ENCODE measurements at places on chromosomes 13 and 19.

DNA sequence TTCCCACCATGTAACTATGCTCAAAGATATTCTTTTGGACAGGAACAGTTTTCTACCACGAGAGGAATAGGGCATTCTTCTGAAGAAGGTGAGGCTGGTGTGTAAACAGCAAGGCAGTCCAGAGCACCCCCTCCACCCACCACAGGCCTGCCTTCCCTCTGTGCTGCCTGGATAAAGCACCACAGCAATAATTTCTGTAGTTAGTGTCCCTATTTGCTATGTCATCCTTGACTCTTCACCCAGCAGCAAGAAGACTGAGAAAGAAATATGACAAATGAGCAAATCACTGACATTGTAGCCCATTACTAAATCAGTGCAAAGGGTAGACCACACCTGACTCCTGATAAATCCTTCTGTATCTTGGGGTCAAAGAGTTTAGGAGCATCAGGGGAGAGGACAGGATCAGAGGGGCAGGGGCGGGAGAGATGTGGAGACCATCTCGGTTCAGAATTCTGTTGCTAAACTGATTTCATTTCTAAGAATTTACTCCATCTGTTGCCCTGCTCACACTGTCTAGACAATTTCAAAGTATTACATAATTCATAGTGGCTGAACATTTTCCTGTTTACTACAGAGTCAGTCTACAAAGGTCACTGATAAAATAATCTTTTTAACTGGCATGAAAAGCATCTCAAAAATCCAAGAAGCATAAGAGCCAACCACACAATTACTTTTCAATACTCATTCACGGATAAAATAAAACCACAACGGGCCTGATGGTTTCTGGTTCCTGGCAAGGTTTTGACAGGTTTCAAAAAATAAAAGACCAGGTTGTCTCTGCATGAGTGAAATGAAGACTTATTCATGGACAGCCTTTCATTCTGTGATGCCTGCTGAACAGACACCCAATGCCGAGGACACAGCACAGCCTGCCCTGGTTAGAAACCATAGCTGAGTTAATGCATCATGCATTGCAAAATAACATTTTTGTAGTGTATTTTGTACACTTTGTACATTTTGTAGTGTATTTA lies 88.4 kb upstream of the IRS2 start:
- peak; percentile 8 for DNase-seq

GRCh38 chr13:30088312-30088855 lies 219.0 kb downstream of the KATNAL1 start:
- no peak for DNase-seq

DNA sequence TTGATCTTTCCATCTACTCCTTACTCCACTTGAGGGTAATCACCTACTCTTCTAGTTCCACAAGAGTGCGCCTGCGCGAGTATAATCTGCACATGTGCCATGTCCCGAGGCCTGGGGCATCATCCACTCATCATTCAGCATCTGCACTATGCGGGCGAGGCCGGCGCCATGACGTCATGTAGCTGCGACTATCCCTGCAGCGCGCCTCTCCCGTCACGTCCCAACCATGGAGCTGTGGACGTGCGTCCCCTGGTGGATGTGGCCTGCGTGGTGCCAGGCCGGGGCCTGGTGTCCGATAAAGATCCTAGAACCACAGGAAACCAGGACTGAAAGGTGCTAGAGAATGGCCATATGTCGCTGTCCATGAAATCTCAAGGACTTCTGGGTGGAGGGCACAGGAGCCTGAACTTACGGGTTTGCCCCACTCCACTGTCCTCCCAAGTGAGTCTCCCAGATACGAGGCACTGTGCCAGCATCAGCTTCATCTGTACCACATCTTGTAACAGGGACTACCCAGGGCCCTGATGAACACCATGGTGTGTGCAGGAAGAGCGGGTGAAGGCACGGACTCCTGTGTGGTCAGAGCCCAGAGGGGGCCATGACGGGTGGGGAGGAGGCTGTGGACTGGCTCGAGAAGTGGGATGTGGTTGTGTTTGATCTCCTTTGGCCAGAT lies 2.7 kb upstream of the KLK2 start:
- peak; percentile 35 for DNase-seq

GRCh38 chr13:96958286-96958891 lies 35.9 kb downstream of the OXGR1 start:
- DNase-seq: peak; percentile 21

- DNase-seq: no peak
Measured at GRCh38 chr13:24489721-24490120, 22.9 kb downstream of the PARP4 start.

- DNase-seq: no peak
Measured at GRCh38 chr13:79776531-79777295, 295.8 kb downstream of the NDFIP2 start.

- no peak for DNase-seq
Measured at GRCh38 chr19:33946535-33947264, 150.0 kb downstream of the KCTD15 start.

DNA sequence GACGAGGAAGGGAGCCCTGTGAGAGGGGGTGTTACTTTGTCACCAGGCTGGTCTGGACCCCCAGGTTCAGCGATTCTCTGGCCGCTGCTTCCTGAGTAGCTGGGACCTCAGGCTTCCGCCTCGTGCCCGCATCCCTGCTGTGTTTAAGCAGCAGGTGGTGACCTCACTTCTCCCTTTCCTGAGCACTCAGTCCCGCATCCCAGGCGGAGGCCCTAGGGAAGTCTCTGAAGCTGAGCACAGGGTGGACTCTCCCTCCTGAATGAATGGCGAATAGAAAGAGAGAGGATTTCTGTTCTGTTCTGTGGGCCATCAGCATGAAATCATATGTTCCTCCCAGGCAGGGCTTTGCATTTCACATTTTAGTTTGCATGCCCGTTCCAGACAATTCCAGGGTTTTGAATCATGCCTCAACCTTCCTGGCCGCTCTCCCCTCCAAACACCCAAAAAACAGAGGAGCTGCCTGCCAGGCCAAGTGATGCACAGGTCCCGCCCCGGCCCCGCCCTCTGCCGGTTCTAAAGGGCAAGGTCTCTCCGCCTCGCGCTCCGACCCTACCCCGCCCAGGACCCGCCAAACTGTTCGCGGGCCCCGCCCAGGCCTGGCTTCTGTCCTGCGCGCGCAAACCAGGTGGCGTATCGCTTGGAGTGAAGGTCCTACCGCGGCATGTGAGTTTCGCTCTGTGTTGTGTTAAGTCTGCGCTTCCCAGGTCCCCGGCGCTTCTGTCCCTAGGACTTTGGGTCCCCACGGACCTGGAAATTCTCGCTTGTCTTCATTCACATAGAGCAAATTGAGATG lies 35.1 kb upstream of the ZNF808 start:
- no peak for DNase-seq

- DNase-seq: no peak
Measured at GRCh38 chr19:18899624-18900560, 3.9 kb upstream of the CERS1 start.

DNA sequence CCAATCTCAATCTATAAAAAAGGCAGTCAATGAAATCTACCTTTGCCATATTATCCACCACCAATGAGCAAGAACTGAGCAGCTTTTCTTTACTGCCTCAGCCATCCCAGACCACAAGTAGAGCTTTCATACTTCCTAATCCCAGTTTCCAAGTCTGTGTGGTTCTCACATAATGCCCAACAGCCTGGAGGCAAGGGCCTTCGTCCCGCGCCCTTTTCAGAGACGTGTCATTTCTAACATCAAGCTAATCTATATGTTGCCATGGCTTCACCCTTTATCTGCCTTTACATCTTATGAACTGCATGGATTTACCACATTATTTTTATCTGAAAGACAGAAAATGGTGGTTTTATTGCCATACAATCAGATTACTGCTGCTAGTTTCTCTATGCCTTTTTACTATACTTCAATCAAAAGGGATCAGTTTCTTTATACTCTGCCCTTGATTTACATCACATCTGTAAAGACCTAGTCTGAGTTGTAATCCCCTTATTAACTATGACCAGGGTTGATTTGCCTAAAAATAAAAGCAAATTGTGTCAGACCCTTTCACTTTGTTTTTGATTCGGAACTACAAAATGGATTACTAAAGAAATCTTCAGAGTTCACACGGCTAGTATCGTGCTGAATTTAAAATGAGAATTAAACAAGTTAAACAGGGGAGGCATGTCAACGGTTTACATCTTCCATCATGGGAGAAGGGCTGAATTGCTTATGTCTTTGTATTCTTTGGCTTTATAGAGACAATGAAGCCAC lies 5.9 kb downstream of the EFNB2 start:
- no peak for DNase-seq

GRCh38 chr19:3370728-3371591 lies 4.6 kb downstream of the NFIC start:
- DNase-seq: no peak

DNA sequence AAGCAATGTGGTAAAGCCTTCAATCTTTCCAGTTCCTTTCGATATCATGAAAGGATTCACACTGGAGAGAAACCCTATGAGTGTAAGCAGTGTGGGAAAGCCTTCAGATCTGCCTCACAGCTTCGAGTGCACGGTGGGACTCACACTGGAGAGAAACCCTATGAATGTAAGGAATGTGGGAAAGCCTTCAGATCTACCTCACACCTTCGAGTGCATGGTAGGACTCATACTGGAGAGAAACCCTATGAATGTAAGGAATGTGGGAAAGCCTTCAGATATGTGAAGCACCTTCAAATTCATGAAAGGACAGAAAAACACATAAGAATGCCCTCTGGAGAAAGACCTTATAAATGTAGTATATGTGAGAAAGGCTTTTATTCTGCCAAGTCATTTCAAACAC lies 15.6 kb upstream of the ZNF763 start:
- no peak for DNase-seq

GRCh38 chr13:43301346-43301969 lies 278.1 kb downstream of the DNAJC15 start:
- DNase-seq: no peak

- peak; percentile 41 for DNase-seq
Measured at GRCh38 chr13:40096357-40096901, 441.0 kb downstream of the COG6 start.

GRCh38 chr19:31337008-31337914 lies 12.0 kb downstream of the TSHZ3 start:
- no peak for DNase-seq
